ENCODE measurements at places on chromosomes 6 and 20.

DNA sequence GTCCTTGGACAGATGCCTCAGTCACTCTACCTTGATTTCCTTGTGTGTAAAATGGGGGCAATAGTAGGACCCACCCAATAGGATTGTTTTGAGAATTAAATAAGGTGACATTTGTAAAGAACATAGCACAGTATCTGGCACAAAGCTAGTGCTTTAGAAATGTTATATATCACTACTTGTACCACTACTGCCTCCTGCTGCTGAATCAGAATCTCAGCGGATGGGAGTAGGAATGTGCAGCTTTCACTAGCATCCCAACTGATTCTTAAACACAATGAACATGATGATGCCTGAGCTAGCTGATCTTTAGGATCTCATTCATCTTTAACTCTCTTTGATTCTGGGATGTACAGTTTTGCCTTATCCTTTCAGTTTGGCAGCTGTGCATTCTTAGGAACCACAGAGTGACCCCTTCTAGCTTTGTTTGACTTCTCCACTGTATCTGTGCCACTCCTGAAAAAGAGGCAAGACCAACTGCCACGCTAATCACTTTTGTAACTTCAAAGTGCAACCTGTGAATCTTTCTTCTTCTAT is 7.2 kb downstream of the PBOV1 start:
- no peak for DNase-seq

- no peak for DNase-seq
Observed at GRCh38 chr6:135188718-135189117, 7.6 kb downstream of the MYB start.

- no peak for DNase-seq
Observed at GRCh38 chr20:40489886-40490285, 199.2 kb downstream of the MAFB start.

- DNase-seq, result no peak
Observed at GRCh38 chr6:135522965-135523692, 25.6 kb upstream of the AHI1 start.

Measured in CD4-positive, alpha-beta memory T cell (primary cell).